Sciatic nerve (tissue), 2 donors: ENCODE measurements at places on chromosomes 6 and 20. TPM values are rescaled to one million over a fixed set of nuclear protein-coding genes. Genes with fewer than 3 reads are reported as not detected.

Gene BICRAL
- total RNA-seq, result 27.7 TPM

Gene TP53TG5
- not detected for total RNA-seq

Gene IFT52
- total RNA-seq, result 34.2 TPM

Gene MAS1
- not detected for total RNA-seq

Gene FAM135A
- 27.9 TPM for total RNA-seq

Gene TGM6
- total RNA-seq, result not detected

Gene REPS1
- total RNA-seq, result 46.7 TPM

Gene TGM2
- total RNA-seq, result 70.3 TPM

Gene C6orf58
- total RNA-seq, result not detected

Gene SIRPD
- total RNA-seq, result not detected

Gene MCCD1
- not detected for total RNA-seq

DNA sequence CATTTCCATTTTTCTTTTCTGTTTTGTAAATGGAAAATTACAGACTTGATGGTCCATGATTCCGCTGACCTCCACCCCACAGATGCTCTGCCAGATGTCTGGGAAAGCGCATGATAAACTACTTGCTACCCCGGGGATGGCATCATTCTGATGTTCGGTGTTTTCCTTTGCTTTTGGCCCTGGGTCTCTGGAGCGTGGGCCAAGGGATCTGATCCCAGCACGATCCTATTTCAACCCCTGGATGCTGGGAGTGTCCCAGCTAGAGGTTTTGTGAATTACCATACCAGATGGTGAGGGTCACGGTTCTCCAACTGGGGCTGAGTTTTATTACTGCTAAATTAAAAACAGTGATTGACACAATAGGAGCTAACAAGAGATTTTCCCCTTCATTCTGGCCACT is 25.2 kb upstream of the MYLIP start:
- peak; percentile 65 for DNase-seq

DNA sequence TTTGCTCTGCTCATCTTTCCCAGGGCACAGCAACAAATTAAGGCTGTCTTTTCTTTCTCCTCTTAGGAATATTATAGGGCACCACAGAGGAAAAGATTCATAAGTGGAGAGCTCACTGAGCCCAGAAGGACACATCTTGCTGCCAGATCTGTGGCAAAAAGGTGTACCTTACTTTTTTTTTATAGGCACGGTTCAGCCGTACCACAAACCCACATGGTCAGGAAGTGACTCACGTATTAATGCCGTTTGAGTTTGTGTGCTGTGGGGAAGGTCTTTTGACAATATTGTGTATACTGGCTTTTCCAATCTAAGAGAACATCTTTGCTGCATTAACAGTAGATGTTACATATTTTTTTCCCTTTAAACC is 28.4 kb downstream of the PAQR8 start:
- no peak for DNase-seq

GRCh38 chr6:150176152-150176551 is 33.3 kb downstream of the PPP1R14C start:
- DNase-seq, result no peak

DNA sequence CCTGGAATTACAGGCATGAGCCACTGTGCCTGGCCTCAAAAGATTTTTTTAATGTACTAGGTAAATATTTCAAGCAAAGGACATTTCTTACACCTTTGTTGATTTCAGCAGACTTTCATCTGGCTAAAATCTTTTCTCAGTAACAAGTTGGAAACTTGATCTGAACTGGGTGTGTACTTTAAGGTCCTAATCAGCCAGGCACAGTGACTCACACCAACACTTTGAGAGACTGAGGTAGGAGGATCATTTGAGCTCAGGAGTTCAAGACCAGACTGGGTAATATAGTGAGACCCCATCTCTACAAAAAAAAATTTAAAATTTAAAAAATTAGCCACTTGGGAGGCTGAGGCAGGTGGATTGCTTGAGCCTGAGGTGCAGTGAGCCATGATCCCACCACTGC is 7.0 kb upstream of the RALGAPA2 start:
- DNase-seq, result no peak

DNA sequence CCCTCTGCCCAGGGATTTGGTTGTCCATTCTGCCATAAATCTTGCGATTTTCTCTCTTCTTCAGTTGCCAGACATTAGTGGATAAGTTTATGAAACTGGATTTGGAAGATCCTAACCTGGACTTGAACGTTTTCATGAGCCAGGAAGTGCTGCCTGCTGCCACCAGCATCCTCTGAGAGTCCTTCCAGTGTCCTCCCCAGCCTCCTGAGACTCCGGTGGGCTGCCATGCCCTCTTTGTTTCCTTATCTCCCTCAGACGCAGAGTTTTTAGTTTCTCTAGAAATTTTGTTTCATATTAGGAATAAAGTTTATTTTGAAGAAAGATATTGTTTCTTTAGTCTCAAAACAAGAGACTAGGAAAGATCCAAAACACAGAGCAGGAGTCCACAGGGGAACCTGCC is at the start of gene SAPCD1:
Gene SAPCD1 (plus strand): TSS at position 301 of the 400 bp plus-strand sequence. CDS start 399 bp downstream, outside the sequence.
- no peak for DNase-seq

DNA sequence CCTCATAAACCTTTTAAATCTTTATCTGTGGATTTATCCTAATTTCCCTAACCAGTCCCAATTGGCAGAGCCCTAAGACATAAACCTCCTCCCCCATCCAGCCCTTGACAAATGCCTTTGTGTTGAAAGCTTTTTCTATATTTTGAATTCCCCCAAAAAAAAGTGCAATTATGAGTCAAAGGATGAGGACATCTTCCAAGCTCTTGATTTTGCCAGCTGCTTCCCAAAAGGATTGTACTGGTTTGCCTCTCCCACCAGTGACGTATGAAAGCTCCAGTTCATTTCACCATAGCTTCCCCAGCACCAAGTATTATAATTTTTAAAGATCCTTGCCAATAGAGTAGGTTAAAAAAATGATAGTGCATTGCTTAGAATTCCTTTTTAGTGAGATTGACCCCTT is 38.9 kb downstream of the SIRPA start:
- no peak for DNase-seq

- DNase-seq, result no peak
These were observed 480.7 kb downstream of the HTR1B start for GRCh38 chr6:76982476-76983199.

DNA sequence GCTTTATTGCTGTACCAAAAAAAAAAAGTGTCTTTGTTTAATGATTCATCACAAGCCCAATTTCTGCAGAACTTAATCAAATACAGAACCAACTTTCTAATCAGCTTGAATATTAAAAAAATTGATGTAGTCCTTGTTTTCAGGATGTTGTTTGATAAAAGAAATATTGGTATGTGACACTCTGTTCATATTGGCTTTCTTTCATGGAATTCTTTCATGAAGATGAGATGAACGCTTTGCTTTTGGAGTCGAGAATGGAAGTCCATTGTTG is 184.3 kb downstream of the ZNF217 start:
- DNase-seq, result no peak

GRCh38 chr6:145643760-145644159 is 91.6 kb downstream of the EPM2A start:
- DNase-seq, result no peak

DNA sequence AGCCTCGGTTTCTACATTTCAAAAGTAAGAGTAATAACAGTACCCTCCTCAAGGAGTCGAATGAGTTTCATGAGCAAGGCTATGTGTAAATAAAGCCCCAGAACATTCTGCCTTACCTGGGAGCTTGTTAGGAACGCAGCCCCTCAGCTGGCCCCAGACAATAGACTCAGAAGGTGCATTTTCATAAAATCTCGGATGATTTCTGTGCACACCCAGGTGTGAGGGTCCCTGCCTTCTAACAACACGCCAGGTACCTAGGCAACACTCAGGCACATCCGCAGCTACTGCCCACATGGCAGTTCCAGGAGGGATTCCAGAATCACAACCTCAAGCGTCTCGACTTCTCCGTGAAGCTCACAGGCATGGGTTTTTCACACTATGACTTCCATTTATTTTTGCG is 226.5 kb upstream of the CDH4 start:
- no peak for DNase-seq

DNA sequence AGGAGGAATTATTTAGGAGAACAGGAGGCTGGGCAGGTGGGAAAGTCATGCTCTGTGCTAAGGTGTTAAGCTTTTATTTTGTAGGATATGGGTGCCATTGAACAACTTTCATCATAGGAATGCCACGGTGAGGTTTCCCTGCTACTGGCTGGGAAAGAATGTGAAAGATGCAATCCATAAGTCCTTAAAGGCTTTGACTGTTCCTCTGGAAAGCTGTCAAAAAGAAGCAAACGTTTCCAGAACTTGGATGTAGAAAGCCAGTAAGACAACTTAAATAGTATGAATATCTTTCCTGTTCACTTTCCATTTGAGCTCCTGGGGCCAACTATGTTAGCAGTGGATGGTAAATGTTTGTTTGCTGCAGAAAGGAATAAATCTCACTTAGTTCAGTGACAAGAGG is 574.4 kb downstream of the RNF144B start:
- DNase-seq, result no peak

GRCh38 chr6:4856785-4857184 is 80.6 kb downstream of the CDYL start:
- DNase-seq, result no peak

GRCh38 chr20:63544958-63545516 is 2.5 kb downstream of the SRMS start:
- no peak for DNase-seq

DNA sequence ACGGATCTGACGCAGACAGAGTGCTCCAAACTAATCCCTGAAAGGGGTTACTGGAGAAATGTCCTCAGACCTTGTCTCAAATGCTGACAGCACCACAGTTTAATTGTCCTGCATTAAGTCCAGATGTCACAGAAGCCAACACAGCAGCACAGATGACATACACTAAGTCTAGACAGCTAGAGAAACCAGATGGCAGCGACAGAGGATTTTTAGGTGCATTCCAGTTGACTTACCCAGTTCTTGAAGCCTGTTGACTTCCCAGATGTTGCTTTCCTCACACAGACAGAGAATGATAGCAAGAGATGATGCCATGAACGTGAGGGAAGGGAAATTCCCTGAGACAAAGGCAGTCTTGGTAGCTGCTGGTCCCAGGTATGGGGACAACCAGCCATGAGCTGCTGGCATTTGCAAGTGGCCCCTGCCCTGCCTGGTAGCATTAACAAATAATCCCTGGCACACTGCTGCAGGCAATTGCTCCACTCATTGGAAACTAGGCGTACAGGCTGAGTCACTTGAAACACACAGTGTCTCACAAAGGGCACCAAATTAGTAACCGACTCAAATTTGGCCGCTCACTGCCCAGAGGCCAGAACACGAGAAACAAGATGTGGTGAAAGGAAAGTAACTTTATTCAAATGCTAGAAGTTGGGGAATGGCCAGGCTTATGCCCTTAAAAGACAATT is 52.2 kb downstream of the ADGB start:
- DNase-seq, result no peak

DNA sequence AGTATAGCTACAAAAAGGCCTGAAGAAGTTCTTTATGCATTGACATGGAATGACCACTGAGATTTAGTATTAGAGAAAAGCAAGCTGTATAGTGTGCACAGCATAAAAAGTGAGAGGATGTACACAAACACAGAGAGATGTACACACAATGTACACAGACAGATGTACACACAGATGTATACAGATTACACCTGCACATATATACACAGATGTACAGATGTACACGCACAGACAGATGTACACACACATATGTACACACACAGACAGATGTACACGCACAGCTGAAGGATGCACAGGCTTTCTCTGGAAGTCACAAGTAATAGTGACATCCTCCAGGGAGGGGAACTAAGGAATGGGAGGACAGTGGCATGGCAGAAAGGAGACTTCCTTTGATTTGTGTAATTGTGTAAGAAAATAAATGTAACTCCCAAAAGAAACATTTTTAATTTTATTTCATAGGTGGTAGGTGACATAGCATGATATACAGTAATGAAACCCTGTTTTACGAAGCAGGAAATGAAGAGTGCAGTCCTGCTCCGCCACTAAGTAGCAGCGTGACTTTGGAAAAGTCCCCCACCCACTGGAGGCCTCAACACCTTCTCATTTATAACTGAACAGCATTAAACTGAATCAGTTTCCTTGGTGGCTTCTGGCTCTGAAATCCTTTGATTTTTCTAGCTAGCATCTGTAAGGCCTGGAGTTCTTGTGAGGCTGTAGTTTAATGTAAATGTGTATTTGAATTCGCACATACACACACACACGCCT is 14.1 kb downstream of the NFATC2 start:
- DNase-seq, result no peak

DNA sequence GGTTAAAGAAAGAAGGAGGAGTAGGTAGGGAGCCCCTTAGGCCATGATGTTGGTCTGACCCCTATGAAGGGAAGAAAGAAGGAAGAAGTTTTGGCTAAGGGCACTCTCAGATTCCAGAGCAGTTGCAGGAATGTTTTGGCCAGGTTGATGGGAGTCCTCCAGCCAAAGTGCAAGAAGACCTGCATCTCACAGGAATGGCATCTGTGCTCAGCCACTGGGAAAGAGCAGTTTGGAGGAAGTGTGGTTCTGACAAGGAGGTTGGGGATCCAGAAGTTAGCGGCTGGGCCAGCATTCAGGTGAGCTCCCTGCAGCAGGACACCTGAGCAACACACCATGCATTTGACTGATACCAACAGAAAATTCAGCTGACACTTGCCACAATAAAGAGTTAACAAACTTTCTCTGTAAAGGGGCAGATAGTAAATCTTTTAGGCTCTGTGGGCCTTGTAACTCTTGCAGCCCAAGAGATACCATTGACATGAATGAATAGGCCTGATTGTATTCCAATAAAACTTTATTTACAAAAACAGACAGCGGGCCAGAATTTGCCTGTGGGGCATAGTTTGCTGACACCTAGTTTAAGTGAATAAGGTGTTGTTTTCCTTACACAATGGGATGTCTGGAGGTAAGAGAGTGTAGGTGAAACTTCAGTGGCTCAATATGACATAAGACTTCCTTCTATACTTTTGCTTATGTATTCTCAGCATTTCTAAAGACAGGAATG is 71.0 kb downstream of the EDN1 start:
- no peak for DNase-seq

- no peak for DNase-seq
These were observed 83.7 kb downstream of the STXBP5 start for GRCh38 chr6:147287869-147288271.

GRCh38 chr20:41927655-41928054 is 309.5 kb upstream of the CHD6 start:
- DNase-seq, result no peak

- no peak for DNase-seq
These were observed 96.0 kb downstream of the SOBP start for GRCh38 chr6:107585815-107586435.

DNA sequence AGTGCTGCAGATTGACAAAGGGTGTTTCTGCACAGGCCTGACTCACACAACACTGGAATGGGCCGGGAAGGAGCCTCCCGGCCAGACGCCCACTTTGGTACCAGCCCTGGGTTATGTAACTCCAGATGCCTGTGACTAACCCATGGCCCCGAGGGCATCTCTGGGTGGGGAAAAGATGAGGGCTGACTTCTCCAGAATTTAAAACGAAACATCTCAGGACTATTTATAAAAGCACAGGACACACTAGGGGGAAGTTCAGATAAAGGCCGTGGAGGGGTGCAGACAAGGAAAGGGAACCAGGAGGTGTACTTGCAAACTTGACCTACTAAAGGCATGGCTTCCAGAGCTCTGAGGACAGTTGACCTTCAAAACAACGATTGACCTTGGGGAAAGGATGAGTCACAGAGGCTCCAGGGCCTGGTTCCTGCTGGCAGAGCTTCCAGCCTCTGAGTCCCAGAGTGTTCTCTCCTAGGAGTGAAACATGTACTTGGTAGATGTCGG is 196.9 kb downstream of the NFATC2 start:
- DNase-seq, result no peak
